ENCODE measurements at places on chromosomes 16 and 17.

DNA sequence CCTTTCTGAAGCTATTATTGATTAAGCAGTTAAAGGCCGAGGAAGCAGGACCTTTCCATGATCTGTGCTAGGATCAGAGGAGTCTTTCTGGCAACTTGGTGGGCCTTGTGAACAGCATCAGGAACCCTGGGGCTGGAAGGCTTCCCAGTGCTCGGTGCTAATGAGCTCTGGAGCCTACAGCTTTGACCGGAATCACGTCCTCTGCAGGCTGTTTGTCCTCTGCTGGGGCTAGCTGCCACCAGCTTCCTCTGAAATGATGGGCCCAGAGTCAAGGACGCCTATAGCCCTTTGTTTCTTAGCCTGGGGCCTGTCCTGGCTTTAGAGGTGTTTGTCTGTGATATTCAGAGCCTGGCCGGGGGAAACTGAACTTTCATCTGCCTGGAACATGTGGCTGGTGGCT, 111.6 kb downstream of the SHISA9 start:
- DNase-seq = no peak

DNA sequence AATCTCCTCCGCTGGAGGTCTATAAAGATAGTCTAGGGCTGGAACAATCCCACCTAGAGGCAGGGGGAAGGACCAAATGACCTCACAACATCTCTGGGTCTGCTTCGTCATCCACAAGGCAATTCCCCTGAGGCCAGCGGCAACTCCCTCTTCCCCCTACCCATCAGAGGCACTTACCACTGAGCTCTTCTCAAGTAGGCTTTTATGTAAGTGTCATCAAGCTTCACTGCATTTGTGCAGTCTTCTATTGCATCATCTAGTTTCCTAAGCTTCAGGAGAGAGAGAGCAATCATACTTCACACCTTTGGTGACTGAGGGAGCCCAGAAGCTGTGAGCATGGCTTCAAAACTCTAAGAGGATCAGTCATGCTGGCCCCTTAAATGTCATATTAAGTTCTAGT, 21.0 kb downstream of the CNP start:
- peak; percentile 75 for DNase-seq

GRCh38 chr17:83119987-83120864, 40.8 kb downstream of the METRNL start:
- no peak for DNase-seq

DNA sequence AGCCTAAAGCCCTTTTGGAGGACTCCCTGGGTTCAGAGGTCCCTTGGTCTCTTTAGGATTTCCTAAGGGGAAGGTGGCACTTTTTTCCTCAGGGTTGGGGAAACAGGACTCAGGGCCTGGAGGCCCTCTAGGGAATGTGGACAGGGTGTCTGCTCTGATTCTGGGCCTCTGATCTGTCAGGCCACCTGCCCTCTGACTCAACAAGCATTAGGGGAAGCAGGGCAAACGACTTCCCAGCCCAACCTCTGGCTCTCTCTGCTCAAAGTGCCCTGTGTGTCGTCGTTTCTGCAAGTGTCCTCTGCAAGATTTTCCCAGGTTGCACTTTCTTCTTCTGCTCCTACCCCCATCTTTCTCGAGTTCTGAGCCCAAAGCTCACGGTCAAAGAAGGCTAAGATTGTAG, 6.6 kb upstream of the IGFBP4 start:
- no peak for DNase-seq

GRCh38 chr16:68230956-68231355, 5.0 kb downstream of the ESRP2 start:
- no peak for DNase-seq

DNA sequence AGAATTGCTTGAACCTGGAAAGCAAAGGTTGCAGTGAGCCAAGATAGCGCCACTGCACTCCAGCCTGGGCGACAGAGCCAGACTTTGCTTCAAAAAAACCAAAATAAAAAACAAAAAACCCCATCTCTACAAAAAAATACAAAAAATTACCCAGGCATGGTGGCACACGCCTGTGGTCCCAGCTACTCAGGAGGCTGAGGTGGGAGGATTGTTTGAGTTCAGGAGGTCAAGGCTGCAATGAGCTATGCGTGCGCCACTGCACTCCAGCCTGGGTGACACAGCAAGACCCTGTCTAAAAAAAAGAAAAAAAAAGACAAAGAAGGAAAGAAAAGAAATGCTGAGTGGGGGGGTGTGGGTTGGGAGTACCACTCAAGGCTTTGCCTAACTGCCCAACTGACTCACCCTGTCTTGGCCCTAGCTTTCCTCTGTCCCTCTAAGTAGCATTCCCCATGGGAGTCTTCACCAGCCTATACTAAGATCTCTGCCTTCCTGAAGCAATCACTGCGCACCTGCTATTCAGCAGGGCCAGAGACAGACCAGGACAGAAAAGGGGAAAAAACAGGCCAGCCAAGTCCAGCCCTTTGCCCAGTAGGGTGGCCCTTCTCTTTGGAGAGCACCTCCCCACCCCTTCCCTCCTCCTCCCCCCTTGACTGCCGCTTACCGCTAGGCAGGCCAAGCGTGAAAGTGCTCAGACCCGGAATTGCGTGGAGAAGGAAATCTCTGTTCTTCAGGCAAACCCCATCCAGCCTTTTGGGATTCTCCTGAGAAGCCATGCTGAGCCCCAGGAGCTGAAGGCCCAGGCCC, 45.8 kb downstream of the RTN4RL1 start:
- DNase-seq = no peak

DNA sequence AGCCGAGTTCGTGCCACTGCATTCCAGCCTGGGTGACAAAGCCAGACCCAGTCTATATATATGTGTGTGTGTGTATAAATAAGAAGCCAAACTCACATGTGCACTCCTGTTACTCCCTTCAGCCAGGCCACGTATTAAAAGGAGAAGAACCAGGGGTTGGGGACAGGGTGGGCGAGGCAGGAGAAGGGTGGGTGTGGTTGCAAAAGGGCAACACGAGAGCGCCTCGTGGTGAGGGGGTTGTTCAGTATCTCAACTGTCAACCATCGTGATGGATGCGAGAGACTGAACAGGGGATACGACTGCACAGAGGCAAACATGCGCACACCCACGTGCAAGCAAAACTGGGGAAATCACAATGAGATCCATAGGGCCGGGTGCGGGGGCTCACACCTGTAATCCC, 54.9 kb downstream of the ABCC6 start:
- no peak for DNase-seq
